NT2/D1 (cell line): ENCODE measurements at places on chromosomes 6 and 20.

GRCh38 chr6:65719101-65719500, 12.1 kb upstream of the EYS start:
- no peak for DNase-seq

GRCh38 chr20:33083544-33084340, 4.3 kb downstream of the BPIFB4 start:
- no peak for DNase-seq

DNA sequence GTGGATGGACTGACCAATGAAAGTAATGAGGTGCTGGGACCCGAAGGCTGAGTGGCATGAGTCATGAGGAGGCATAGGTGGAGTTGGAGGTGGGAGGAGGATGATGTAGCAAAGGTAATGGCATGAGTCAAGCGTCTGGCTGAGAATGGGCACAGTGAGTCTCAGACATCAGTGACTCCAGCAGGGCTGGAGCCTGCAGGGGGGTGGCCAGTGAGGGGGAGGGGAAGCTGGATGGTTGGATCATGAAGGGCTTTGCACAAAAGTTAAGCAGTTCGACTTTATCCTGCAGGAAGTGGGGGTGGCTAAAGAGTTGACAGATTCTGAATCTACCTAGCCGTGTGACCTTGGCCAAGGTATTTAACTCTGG, 99.0 kb upstream of the IYD start:
- DNase-seq: no peak

GRCh38 chr20:20780127-20780824, 67.8 kb upstream of the RALGAPA2 start:
- DNase-seq: no peak

DNA sequence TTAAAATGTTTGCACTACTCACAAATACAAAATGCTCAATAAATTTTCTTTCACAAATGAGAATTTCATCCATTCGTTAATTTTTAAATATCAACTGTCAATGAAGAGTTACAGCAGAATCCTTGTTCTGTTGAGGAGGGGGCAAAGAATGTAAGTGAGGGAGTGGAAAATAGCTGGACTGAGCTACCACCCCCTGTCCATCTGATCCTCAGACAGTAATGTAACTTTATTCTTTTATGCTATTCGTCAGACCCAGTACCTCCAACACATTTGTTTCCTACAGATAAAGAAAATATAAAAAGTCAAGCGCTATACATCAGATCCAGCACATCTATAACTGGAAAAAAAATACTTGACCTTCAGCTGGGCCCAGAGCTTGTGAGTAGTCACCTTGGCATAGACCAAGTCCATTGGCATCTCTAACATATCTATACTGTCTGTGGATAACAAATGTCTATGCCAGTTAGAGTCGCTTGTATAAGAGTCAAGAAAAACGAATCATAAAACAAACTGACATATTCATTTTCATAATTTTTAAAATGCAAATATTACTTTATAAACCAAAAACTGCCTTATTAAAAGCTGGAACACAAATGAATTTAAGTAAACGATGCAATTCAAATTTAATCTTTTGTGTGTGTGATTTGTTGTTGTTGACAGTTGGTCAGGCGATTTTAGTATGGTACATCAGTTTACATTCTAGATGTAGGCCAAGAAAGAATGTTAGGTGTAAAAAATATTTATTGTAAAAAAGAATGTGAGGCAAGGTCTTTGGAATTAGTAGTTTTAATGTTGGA, 57.2 kb upstream of the HFE start:
- no peak for DNase-seq

- no peak for DNase-seq
These were observed 88.0 kb downstream of the PTPRK start for GRCh38 chr6:128432394-128432793.

GRCh38 chr6:5126214-5126613, 41.1 kb downstream of the PPP1R3G start:
- DNase-seq: no peak

GRCh38 chr6:129653746-129654145, 56.2 kb downstream of the ARHGAP18 start:
- no peak for DNase-seq

GRCh38 chr20:60087563-60088105, 129.4 kb downstream of the CDH26 start:
- DNase-seq: no peak

- DNase-seq: no peak
These were observed 48.2 kb downstream of the MRPL14 start for GRCh38 chr6:44078827-44079671.

DNA sequence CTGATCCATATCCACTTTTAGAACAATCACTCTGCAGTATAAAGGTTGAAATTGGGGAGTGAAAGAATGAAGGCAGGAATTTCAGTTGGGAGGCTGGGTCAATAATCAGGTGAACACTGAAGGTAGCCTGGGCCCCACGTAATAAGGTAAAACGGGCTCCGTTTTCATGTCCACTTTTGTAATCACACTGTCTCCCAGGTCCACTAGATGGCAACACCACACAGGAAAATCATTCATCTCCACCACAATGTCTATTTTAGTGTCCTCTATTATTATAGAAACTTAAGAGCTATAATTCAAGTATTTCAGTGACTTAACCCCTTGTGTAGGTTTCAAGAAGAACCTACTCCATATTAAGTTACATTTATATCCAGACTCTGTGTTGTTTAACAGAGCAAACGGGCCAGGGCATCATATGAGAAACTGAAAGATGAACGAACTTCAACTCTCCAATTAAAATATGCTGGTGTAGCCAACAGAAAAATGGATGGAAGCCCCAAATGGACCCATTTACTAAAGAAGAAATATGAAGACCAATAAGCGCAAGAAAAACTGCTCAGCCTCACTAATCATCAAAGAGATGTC, 45.9 kb upstream of the MC3R start:
- DNase-seq: no peak

GRCh38 chr6:139114746-139115145, 20.1 kb upstream of the HECA start:
- DNase-seq: no peak

DNA sequence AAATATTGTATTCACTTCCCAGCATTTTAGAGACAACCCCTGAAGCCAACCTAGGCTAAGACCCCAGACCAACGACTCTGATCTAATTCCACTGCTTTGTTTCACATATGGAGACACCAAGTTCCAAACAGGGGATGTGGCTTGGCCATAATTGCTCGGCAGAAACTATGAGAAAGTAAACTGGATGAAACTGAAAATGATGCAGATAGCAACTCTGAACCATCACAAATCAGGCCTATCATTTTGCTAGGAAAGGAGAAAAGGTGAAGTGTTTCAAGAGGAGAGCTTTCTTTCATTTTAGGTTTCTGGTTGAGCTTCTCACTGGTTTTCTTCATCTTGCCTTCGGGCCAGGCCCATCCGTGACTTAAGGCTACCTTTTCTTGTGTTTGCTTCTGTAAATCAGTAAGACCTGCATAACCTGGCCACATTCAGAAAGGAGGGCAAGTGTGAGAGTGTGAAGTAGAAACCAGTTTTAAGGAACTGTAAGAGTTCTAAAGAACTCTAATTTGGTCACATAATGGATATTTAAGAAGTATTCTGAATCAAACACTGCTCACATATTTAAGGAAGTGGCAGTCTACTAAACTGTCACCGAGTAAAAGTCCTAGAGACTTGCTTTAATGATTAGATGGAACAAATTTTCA, 105.8 kb downstream of the BACH2 start:
- no peak for DNase-seq

DNA sequence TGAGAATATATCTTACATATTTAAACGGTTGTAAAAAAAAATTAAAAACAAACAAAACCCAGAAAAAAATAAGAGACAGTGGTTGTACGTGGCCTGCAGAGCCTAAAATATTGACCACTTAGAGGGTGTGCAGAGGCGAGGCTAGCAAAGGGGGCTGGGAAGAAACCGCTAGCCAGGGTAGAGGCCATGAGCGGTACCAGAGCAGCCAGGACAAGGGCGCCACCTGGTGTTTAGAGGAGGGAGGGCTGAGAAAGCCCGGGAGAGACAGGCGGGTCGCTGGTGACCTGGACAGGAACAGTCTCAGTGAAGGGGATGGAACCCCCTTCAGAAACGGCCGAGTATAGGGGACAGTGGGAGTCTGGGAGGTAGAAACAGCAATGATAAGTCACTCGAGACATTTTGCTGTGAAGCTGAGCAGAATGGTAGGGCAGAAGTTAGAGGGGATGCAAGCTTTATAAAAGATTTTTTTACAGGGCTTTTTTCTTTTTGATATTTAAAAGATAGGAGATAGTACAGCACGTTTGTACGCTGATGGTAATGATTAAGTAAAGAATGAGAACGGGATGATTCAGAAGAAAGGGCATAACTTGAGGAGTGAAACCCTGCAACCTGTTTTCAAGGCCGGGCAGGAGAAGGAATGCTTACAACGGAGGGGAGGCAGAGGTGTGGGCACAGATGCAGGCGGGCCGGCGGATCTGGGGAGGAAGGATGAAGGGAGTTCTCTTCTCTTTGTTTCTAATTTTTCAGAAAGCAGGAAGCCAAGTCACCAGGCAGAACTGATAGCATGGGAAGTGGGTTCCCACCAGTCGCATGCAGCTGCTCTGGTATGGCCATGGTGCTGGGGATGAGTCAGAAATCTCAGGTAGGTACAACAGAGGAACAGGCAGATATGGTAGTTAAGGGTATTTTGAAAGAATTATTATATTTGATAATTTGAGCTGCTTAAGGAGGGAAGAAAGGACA, 76.2 kb downstream of the FAM229B start:
- peak; percentile 42 for DNase-seq

- DNase-seq: no peak
These were observed 3.1 kb upstream of the TFAP2B start for GRCh38 chr6:50815436-50816114.

DNA sequence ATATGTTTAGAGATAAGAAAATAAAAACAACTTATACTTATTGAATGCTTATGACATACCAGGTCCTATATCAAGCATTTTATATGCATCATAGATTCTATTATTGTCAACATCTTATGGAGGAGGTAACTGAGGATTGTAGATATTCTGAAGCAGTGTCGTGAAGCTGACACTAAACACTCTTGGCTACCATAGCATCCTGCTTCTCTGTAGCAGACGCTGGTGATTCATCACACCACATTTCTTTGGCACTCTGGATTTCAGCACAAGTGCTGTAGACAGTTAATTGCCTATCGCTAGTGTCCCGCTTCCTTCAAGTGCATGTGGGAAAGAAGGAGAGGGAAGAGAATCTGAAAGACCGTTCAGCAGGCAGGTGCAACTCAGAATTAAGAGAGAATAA, 317.1 kb downstream of the PLCB1 start:
- DNase-seq: no peak

- DNase-seq: no peak
These were observed 176.3 kb upstream of the CDYL start for GRCh38 chr6:4599924-4600323.

DNA sequence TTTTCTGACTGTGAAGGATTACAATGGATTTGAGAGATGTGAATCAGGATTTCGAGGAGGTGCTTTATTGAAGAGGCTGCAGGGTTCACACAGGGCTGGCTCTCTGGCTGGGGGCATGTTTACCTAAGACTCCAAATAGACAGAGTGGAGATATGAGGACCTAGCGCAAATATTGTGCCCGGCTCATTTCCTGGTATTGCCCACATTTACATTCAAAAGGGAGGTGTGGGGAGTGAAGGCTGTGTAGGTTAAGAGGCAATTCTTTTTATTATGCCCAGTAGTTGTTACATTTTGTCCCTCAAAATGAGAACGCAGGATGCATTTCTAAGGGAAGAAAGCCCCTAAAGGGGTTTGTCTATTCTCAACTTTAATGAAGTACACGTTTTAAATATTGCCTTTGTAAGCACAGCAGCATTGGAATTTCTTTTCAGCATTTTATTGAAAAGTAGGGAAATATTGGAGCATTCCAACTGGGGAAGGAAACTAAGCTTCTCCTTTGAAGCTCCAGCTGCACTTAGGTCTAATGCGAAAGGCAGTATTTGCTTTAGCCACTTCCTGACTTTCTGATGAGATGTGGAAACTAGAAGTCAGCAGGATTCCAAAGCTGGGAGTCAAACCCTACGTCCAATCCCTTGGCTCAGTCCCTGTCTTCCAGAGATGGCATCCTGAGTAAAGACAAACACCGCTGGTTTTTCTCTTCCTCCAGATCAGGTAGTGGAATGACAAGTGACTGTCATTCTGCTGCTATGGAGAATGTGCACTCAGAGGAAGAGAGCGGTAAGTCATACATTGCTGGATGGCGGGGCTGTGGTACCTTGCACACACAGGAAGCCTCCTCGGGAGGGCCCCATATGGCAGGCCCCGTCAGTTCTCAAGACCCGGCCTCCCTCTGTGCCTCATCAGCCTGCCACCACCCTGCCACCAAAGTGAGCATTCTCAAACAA, 70.7 kb downstream of the MYB start:
- no peak for DNase-seq

DNA sequence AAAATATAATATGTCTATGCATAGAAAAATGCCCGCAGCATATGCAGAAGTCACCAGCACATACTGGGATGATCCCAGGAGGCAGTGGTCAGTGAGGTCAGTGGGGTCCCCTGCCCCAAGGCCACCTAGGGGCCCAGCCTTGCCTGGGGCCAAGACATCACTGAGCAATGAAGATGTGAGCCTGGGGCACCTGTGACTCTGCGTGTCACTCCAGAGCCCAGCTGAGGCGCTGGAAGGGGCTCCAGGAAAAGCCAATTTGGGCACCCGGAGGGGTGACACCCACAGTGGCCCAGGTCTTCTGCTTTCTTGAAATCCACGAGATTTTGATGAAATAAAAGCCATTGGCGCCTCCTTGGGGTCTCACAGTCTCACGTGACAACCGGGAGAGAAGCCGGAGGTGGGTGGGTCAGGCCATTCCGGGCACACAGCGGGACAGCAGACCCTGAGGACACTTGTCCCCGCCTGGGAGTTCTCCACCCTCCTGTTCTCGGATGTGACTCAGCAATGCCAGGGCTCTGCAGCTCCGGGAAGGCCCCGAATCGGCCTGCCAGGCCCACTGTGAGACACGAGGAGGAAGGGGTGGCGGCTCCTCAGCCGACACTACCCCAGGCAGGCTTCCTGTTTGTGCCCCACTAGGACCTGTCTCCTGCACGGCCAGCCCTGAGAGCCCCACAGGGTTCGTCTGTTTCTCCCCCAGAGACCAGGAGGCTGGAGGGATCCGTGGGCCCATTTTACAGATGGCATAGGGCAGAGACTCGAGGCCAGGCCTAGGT, 24.4 kb upstream of the SLCO4A1 start:
- DNase-seq: no peak
